ENCODE measurements at places on chromosomes 7 and 10.

GRCh38 chr10:122281751-122282150, 10.7 kb downstream of the BTBD16 start:
- no peak for DNase-seq

- no peak for DNase-seq
These were observed 46.9 kb downstream of the MINDY3 start for GRCh38 chr10:15813415-15813814.

GRCh38 chr10:104277785-104278184, 8.8 kb downstream of the GSTO2 start:
- no peak for DNase-seq

GRCh38 chr10:99560277-99561126, 27.8 kb downstream of the NKX2-3 start:
- peak; percentile 70 for DNase-seq

DNA sequence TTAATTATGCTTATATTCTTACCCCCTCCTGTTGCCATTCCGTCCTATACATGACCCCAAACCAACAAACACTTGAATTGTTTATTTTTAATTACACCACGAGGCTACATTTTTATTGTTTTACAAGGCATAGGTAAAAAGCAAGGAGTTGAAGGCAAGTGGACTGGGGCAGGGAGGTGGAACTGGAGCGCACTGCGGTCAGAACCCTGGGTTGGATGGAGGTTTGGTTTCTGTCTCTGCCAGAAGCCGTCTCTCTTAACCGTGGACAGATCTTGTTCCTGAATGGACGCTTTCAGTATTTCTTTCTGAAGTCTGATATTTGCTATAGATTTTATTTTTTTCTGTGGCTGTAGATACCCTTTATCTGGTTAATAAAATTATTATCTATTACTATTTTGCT, 19.9 kb upstream of the IGFBP3 start:
- no peak for DNase-seq

DNA sequence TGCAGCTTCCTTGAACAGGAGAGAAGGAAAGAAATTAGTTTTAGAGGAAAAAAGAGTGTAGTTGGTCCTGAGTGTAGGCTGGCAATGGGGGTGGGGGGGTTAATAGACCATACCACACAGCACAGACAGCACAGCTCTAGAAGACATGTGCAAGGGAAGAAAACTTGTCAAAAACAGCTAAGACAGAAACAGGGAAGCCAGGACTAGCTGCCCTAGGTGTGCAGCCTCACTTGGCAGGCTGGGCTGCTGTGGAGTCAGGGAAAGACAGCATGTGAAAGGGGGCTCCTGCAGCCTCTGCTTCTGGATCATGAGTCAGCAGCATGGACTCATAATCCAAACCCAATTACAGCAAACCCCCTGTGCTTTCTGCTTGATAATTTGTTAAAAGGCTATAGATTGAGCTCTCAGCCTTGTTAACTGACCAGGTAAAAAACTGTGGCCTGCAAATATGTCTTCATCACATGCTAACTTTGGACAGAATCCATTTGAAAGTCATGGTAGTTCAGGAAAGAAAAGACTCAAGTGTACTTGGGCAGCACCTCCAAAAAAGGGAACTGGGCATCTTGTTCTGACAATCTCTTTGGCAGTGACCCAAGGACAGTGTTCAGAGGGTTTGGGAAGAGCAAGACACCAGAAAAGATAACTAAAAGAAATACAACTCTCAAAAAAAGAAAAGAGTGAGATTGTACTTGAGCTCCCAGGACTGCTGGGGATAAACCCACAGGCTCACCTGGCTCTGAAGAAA, 142.2 kb upstream of the VWC2 start:
- DNase-seq = no peak

DNA sequence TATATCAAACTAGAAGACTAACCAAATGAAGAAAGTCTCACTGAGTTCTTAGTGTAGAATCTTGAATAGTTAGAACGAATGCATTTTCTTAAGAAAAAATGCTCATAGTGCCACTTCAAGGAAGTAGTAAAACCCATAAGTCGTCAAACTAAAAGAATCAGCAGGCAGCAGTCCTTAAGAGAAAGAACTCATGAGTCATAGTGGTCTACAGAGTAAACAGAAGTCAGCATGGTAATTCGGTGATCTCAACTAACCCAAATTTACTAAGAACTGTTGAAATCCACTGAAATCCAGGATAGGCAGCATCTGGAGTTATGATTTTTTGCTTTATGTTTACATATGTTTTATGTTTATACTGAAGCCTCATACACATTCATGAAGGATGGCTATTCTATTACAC, 256.2 kb downstream of the LHFPL3 start:
- DNase-seq = no peak

DNA sequence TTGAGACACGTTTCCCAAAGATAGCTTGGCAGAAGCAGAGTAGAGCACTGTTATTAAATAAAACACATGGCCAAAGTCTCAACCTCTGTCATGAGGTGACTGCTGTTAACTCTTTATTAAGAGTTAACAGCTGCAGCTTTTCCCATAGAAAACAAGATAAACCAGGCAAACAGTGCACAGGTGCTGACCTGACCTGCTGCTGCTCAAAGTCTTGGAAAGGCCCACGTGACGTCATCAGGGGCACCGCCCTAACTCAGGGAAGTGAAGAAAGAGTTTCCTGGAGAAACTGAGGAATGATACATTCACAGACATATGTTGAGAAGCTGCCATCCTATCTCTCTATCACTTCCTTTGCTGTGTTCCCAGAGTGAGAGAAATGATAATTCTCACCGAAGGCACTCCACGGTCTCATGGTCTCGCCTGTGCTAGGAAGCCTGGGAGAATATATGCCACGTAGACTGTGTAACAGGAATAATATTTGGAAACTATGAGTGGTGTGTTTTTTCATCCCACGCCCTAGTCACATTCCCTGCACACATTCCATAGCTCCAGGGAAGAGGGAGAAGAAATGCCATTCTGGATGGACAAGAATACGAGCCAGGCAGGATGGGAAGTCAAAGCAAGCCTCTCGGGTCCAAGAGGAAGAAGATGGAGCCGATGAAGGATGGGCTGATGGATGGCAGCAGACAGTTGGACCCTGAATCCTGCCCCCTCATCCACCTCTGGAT, 146.2 kb upstream of the NFE2L3 start:
- DNase-seq = no peak

- DNase-seq = no peak
These were observed 104.1 kb upstream of the SLC25A13 start for GRCh38 chr7:96426027-96426426.

DNA sequence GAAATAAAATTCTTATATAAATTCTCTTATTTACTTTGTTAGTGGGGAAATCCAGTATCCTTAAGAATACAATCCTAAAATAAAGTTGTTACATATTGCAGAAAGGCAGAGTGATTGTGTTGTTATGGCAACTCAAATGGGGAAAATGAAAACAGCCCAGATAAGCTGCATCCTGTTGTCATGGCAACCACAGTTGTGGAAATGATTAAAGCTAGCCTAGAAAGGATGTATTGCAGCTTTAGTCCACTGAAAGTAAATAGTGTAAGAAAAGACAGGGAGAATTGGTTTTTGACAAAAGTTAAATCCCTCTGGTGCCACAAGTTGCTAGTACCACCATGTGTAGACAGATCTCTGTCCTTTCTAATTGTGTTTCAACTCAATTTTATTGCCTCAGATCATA, 43.2 kb downstream of the BTRC start:
- DNase-seq = peak; percentile 52

DNA sequence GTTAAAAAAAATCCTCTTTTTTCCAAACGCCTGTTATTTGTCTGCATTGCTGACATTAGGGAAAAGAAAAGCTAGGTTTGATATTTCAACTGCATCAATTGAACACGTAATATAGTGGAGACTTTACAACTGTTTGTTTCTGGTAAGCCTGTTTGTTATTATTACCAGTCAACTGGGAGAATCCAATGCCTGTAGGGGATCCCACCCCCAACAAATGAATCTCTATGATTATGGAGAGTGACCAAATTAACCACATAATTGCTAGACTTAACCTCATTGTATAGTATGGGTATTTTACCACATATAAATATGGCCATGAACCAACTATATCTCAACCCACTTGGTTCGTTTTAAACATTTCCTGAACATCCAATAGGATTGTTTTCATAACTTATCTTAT, 216.1 kb downstream of the TWIST1 start:
- no peak for DNase-seq

DNA sequence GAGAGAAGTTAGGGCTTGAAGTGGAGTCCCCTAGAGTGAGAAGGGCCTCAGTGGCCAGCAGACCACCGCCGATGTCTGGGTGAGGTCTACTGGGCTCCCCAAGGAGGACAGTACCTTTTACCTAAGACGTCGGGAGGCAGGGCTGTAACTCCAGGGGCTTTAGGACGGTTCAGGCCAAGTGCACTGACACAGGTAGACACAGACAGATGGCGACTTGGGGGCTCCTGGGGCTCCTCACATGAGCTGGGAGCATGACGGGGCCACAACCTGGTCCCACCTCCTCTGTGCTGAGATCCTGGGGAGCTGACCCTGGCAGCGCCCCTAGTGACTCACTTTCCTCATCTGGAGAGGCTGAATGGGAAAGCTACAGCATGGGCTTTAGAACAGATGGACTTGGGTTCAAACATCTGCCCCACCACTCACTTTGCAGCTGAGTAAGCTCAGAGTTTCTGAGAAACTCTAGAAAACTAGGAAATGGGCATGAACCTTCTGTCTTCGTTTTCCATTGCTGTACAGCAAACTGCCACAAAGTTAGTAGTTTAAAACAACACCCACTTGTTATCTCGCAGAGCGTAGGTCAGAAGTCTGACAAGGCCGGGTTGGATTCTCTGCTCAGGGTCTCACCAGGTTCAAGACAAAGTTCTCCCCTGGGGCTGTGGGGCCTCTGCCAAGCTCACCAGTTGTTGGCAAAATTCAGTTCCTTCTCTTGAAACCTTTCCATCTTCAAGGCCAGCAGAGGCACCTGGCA, 4.7 kb upstream of the COMTD1 start:
- DNase-seq = no peak

DNA sequence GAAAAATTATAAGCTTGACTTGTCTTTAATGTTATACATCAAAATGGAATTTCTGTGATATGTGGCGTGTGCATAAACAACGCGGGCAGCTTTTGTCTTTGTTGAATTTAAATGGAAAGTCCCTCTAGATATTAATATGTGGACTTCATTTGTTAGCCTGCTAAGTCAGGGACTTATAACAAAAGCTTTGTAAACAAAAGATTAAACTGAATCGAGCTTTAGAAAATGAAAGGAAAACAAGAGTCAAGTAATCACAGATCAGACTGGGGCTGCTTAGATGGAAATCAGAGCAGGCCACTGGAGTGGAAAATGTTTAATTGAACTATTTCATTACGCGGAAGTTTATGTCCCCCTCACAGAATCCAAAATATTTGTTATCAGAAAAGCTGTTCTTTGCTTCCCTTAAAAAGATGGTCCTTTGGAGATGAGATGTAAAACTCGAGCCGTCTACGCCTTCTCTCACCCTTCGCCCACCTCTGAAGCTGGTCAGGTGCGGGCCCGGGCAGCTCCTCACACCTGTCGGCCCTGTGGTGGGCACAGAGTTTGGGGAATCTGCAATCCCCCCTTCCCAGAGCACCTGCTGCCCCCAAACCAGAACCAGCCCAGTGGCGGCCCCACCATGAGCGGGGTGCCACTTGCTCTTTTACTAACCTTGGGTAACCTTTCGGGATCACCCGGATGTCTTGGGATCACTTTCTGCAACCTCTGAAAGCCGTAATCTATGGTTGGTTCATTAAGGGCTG, 116.2 kb downstream of the EBF3 start:
- no peak for DNase-seq

DNA sequence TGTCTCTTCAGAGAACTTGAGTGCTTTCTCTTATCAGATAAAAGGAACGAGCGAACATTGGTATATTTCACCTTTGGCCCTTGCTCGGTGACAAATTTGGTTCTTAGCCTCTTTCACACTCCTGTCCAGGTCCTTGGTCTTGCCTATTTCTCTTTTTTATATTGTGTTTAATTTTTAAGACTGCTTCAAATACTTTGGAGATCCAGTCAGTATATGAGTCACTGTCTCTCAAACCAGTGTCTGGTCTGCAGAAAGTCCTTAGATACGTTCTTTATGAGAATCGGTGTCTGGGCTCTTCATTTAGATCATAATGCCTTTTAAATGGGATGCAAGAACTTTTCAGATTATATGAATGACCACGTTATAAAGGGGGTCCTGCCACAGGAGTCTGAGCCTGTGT, 55.0 kb downstream of the PIK3AP1 start:
- no peak for DNase-seq

DNA sequence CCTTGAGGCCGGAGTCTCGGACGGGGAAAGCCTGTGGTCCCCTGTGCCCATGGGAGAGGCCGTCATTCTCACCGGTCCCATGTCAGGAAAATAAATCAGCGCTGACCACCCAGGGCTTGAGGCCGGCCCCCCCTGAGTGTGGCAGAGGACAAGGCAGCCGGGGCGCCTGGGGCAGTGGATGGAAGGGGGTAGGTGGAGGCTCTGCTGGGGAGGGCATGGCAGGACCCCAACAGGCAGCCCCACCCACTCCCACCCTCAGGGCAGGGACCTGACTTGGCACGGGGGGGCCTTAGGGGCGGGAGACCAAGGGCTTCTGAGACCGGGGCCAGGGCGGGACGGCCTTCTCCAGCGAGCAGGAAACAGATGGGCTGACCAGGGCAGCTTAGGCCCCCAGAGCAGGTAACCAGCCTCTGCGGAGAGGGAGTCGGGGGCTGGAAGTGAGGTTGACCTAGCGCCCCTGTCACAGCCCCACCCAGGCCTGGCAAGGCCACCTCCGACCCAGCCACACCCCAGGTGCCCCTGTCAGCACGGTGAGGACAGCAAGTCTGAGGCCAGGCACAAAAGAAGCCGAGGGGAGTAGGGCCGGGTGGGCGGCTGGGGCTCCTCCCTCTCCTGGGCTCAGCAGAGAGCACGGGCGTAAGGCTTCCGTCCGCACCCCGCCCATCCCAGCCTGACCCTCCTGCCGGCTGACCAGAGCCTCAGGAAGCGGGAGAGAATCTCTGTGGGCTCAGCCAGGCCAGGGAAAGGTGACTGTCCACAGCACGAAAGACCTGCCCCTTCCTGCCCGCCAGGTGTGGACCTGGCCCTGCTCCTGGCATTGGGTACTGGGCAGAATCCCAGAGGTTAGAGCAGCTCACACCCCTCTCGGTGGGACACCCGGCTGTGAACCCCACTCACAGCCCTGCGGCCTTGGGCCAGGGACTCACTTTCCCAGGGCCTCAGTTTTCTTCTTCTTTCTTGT, 87.4 kb downstream of the FOXL3 start:
- DNase-seq = no peak

GRCh38 chr10:49270565-49270964, 28.4 kb upstream of the C10orf71 start:
- no peak for DNase-seq
